ENCODE measurements at places on chromosomes 5 and 9.
A peak's percentile ranks its signal among the peaks of the same experiment; 100 is the strongest.

GRCh38 chr5:68710514-68710913 is 383.3 kb upstream of the SLC30A5 start:
- no peak for DNase-seq

DNA sequence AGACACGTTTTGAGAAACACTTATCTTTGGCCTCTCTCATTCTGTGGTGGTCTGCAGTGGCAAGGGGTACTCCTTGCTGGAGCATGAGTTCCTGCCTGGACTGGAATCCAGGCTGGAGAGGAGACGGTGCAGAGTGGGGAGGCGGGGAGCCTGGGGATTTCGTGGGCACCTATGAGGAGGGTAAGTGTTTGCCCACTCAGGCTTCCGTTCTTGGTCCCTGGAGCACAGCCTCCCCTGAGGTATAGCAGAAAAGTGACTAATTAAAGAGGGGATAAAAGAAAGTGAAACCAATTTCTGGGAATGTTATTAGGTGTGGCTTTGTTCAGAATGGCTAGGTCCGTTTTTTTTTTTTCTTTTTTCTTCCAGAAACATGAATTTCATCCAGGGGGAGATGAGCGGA is 90.8 kb downstream of the ARHGAP26 start:
- no peak for DNase-seq

- peak; percentile 42 for DNase-seq
Observed at GRCh38 chr9:20552874-20553557, 69.3 kb downstream of the MLLT3 start.

DNA sequence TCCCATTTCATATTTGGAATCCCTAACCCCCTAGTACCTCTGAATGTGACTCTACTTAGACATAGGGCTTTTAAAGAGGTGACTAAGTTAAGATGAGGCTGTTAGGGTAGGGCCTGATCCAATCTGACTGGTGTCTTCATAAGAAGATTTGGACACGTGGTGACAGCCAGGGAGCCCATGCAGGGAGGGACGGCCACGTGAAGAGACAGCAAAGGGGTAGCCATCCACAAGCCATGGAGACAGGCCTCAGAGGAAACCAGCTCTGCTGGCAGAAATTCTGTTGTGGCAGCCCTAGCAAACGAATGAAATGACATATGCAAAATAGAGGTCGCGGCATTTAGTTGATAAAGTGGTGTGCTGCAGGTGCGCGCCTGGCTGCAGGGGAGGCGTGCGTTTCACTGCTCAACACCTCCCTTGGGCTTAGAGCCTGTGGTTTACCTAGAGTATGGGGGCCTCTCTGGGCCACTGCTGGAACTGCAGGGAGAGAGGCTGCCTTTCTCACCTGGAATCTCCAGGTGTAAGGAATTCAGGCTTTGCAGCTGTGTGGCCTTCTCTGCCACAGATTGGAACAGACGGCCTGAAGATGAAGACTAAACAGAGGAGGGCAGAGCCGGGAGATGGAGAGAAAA is 7.1 kb upstream of the AFAP1L1 start:
- DNase-seq: no peak

GRCh38 chr5:68315679-68316271 is 100.2 kb downstream of the PIK3R1 start:
- DNase-seq: no peak

DNA sequence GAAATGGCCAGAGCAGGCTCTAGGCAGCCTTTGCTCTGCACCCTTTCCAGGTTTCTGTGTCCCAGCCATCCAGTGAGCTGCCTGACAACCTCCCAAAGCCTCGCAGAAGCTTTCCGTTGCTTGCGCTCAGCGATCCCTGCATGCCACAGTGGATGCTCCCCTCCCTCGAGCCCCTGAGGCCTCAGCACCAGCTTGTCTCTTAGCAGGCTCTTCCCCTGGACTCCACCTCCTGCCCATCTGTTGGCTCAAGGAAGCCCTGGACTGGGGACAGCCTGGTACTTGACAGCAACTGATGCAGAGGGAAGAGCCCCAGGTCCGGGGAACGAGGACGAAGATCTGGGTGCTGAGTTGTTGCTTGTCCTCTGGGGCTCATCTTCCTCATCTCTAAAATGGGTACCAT is 23.2 kb downstream of the TSPAN17 start:
- DNase-seq: no peak

- DNase-seq: peak; percentile 51
Observed at GRCh38 chr5:6591671-6592288, 41.1 kb downstream of the NSUN2 start.

- peak; percentile 17 for DNase-seq
Observed at GRCh38 chr5:33205727-33206410, 234.9 kb upstream of the TARS1 start.

DNA sequence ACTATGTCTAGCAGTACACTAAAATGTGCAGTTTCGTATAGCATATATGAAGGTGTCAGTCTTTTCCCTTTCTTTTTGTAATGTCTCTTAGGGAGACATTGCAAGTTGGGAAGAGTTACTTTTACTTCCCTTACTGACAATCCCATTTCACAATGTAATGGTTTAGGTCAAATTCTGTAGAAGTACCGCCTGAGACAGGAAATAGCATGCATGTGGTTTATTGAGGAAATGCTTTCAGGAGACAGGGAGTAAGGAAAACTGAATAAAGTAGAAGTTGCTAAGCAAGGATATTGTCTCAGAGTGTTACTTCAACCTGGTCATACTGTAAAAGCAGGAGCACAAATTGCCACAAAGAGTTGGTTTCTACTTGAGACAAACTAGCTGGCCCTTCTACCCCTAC is 32.1 kb upstream of the MSANTD3 start:
- DNase-seq: no peak

GRCh38 chr5:33981408-33982162 is 2.9 kb downstream of the SLC45A2 start:
- no peak for DNase-seq

Data from hematopoietic multipotent progenitor cell treated with erythropoietin and hydrocortisone succinate and interleukin-3 and kit ligand, for 4 days (in vitro differentiated cells).